ENCODE measurements at places on chromosomes 7 and 10.
A peak's percentile ranks its signal among the peaks of the same experiment; 100 is the strongest.

- no peak for DNase-seq
Observed at GRCh38 chr7:106129291-106129690, 17.2 kb upstream of the SYPL1 start.

DNA sequence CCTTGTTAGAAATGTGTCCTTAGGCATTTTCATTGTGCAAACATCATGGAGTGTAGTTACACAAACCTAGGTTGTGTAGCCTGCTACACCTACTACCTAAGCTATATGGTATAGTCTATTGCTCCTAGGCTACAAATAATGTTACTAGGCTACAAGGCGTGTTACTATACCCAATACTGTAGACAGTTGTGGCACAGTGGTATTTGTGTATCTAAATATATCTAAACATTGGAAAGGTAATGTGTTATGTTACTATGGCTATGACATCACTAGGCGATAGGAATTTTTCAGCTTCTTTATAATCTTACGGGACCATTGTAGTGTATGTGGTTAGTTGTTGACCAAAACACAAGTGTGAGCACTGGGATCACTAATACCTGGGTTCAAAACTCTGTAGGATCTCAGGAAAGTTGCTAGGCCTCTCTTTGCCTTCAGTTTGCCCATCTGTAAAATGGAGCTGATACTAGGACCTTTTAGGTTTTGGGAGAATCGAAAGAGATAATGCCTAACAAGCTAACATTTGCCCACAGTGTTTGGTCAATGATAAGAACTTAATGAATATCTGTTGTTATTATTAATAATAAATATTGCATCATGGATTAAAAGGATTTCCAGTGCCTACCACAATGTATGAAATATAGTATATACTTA lies 2.7 kb downstream of the BICC1 start:
- DNase-seq: peak; percentile 84

DNA sequence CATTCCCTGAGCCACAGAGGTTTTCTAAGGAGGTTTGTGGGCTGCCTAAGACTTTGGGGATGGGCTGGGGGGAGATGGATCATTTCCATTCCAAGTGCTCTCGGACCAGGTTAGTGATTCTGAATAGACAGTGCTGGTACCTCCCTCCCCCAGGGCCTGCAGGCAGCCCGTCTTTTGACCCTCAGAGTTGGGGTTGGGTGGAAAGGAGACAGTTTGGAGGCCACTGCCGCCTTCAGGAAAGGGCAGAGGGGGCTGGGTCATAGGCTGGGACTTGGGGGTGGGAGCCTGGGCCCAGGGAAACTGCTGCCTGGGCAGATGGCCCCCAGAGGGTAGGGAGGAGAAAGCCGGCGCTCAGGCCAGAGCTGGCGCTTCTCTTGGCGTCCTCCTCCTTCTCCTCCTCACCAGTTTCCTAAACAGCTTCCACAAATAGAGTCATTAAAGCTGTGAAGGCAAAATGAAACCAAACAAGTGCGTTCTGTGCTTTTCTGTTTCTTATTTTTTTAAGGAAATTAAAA lies 4.4 kb downstream of the UNC5B start:
- DNase-seq: no peak

GRCh38 chr7:138573741-138574140 lies 113.7 kb downstream of the TRIM24 start:
- no peak for DNase-seq

DNA sequence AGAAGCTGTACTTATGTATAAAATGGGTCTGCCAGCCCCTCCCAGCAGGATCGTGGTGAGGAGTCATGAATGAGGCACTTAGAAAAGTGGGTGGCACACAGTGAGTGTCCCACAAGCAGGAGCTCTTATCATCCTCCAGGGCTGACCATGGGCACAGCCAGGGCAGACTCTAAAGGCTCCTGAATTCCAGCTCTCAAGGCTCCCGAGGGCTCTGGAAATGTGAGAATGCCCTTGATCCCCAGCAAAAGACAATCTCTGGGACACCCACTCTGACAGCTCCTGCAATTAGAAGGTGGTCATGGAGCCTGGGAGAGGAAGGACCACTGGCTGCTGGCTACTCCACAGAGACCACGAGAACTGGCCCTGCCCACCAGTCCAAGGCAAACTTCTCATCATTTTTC lies 1.6 kb downstream of the VSTM4 start:
- DNase-seq: no peak

DNA sequence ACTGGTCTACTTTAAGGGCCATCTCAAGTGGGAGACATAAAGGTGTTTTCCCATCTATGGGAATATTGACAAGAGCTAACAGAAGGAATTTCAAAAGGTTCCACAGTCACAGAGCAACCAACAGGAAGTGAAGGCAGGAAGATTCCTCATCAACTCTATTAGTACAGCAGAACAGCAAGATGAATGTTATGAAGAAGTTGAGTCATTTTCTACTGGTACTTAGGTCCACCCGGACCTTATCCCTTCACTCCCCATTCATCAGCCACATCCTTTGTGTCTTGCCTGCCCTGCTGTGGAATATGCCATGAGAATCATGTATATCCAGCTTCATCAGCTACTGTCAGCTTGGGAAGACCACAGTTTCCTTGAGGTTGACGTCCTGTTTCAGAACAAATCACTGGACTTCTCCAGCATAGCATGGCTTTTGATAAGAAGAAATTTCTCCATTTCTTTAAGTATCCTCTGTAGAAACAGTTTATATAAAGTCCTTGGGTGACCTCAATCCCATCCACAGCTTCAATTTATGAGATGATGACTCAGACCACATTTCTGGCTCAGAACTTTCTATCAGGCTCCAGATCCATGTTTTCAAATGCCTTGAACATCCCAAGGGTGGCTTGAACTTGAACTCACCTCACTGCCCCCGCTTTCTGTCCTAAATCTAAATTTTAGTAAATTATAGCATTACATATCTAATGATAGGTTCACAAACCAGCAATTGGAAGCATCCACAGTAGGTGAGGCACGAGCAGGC lies 84.9 kb upstream of the AGK start:
- peak; percentile 67 for DNase-seq

DNA sequence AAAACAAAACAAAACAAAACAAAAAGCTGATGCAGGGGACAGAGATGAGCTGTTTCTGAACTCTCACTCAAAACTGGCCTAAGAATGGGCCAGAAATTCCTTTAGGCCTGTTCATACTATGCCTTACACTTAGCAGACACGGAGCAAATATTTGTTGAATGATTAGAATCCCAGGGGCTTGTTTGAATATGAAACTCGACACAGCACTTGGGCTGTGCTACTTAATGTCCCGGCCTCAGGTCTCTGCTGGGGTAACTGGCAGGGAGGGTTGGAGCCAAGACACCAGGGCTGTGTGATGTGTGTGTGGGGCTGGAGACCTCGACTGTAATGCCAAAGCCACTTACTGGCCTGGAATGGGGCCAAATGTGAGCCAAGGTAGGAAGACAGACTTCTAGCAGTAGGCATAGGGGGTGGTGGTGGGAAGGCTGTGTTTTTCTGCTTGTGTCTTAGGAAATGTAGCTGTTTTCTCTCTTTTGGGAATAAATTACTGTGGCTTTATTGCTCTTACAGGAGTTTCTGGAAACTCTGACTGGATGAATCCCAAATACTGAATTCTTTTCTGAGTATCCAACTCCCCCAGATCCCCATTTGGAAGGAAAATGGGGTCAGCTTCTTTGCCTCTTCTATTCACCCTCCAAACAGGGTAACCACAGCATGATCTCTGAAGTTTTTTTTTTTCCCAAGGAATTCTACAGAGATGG lies 66.7 kb downstream of the EMX2 start:
- DNase-seq: no peak

- no peak for DNase-seq
Observed at GRCh38 chr7:12921751-12922345, 234.4 kb downstream of the ARL4A start.

DNA sequence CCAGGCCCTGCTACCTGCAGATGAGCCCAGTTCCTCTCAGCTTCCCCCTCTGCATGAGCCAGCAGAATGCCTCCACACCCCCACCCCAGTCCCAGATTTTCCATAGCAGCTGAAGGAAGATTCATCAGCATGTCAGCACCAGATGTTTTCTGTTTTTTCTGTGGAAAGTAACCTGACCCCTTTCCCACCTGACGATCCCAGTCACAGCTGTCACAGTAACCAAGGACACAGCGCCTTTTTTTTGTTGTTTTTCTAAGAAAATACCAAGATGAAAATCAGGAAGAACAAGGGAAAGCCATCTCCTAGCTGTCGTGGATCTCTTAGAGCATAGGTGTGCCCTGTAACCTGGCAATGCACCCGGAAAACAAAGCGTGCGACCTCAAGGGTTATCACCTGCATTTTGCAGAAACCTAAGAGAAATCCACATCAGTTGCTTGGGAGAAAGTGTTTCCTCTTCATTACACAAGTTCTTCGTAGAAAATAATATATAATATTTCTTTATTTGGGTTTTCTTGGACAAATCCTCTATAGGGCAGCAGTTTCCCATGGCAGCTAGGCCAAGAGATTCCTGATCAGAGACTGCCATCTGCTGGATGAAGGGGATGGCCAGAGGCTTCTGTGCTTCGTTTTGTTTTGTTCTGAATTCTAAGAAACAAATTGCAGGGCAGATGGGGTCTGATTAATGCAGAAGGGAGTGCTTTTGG lies 401.9 kb downstream of the TNS3 start:
- DNase-seq: peak; percentile 58

- DNase-seq: no peak
Observed at GRCh38 chr10:17418249-17418648, 36.1 kb downstream of the ST8SIA6 start.

DNA sequence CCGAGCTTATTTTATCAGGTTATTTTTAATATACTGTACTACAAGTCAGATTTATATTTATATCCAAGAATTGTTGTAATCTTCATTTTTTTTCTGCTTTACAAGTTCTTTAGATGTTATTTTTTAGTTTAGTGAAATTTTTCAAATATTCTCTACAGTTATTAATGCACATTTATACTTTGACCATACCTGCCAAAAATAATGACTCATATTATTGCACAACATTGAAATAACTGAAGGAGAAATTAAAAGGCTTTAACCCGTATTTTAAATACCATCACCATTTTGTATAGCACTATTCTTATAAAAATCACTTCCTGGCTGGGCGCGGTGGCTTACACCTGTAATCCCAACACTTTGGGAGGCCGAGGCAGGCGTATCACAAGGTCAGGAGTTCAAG lies 278.5 kb downstream of the BICC1 start:
- DNase-seq: no peak

GRCh38 chr10:27297844-27298521 lies 57.4 kb upstream of the ACBD5 start:
- no peak for DNase-seq

GRCh38 chr10:62616885-62617590 lies 187.5 kb upstream of the ADO start:
- no peak for DNase-seq

Data from RCC 7860 (cell line).